A673 (cell line): ENCODE measurements at places on chromosomes 6 and 20. TPM values are rescaled to one million over a fixed set of nuclear protein-coding genes. Genes with fewer than 3 reads are reported as not detected.

Gene USP49
- total RNA-seq = 10.5 and 13.0 TPM in 2 replicates

Gene FOXQ1
- not detected in 2 replicates for total RNA-seq

Gene SPDEF
- total RNA-seq = 0.22 TPM in 1 of 2 replicates, not detected in the other

Gene C20orf204
- total RNA-seq = 2.4 and 2.5 TPM in 2 replicates

Gene HLA-DQB1
- not detected in 2 replicates for total RNA-seq

Gene CD24
- 10.2 and 12.2 TPM in 2 replicates for total RNA-seq

Gene EPHA7
- total RNA-seq = 8.4 and 10.7 TPM in 2 replicates

DNA sequence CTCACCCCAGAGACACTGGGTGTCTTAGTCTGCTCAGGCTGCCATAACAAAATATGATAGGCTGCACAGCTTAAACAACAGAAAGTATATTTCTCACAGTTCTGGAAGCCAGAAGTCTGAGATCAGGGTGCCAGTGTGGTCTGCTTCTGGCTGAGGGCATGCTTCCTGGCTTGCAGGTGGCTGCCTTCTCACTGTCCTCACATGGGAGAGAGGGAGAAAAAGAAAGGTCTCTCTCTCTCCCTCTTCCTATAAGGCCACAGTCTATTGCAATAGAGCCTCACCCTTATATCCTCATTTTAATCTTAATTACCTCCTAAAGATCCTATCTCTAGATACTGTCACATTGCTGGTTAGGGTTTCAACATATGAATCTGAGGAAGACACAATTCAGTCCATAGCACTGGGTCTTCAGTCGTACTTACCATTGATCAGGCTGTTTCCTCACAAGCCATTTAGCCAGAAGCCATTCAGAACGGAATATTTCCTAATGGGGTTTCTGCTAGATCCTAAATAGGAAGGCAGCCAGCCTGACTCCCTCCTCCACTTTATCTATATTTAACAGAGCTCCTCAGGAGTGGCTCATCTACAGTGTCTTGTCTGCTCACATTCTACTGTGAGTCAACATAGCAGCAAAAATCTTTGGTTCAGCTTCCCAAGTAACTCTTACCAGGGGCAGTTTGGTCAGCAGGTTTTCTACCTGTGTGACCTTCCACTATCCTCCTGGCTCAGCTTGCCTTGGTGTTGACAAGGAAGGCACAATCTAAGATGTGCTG lies 42.2 kb downstream of the CD164 start:
- no peak for DNase-seq

DNA sequence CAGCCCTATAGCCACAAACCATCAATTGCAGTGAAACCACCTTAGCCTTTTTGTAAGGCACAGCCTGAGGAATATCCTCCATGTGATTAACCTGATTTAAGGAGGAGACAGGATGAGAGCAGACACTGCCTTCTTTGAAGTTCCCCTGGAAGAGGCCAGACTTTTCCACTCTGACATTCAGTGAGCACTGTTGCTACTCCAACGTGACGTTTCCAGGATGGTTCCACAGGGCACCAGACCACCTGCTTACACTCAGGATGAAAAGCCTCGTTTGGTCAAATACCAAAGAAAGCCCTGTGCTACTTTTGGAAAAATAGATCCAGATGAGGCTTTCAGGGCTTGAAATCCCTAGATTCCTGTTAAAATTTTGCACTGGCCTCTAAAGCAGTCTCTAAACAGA lies 1102.1 kb upstream of the FLRT3 start:
- DNase-seq = no peak

GRCh38 chr6:166157930-166158617 lies 9.6 kb downstream of the TBXT start:
- no peak for DNase-seq

DNA sequence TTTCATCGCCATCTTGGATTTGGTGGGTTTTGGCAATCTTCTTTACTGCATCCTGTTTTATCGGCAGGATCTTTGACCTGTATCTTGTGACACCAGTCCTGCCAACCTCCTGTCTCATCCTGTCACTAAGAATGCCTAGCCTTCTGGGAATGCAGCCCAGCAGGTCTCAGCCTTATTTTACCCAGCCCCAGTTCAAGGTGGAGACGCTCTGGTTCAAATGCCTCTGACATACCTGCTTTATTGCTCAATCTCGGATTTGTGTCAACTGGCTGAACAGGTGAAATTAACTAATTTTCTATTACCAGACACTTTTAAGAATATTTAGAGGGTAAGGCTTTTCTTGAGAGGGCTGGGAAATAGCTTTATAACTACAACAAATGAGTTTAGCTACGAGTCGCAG lies 102.5 kb downstream of the SASH1 start:
- no peak for DNase-seq

DNA sequence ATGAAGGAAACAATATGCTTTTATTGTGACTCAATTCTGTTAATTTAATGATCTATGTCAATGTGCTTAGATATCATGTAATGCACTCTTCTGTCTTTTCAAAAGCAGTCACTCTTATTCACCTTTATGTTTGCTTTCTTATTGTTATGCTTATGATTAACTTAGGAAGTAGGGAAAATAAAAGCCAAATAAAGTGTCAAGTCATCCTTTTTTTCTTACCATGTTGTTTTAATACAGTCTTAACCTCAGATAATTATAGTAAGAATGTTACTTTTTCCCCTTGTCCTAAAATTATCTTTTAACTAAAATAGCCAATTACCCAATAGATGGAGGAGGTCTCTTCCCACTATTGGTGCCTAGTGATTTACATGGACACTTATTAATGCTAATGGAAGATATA lies 72.6 kb downstream of the TFAP2B start:
- no peak for DNase-seq

DNA sequence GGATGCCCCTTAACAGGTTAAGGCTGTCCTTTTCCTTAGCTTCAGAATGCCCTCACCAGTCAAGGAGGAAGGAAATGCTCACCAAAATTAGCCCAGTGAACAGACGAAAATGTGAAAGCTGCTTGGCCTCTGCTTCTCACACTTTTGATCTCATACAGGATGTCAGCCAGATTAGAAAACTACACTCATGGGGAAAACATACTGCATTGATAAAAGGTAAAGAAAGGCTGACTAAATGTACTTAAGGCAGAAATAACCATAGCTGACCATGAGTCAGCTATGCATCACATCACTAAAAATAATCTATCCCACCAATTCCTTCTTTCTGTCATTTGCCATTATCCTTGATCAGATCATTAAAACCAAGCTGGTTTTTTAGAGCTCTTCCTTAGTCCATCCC lies 198.4 kb upstream of the TENT5A start:
- no peak for DNase-seq

- DNase-seq = no peak
Observed at GRCh38 chr6:63783096-63783495, 147.5 kb downstream of the PHF3 start.

DNA sequence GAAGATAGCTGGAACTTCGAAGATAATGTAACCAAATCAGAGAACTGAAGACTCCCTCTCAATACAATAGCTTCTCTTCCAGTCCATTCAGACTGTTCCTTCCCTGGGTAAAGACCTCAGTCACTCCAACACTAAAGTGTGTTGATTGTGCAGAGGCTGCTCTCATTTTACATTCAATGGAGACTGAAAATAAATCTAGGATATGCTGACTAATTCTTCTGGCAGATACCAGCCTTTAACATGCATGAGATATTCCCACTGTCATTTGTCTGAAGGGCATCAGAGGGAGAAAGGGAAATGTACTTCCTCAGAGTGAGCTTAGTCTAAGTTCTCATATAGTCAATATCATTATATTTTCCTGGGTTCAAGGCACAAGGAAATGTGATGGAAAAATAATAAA lies 166.4 kb upstream of the IRAK1BP1 start:
- DNase-seq = no peak

DNA sequence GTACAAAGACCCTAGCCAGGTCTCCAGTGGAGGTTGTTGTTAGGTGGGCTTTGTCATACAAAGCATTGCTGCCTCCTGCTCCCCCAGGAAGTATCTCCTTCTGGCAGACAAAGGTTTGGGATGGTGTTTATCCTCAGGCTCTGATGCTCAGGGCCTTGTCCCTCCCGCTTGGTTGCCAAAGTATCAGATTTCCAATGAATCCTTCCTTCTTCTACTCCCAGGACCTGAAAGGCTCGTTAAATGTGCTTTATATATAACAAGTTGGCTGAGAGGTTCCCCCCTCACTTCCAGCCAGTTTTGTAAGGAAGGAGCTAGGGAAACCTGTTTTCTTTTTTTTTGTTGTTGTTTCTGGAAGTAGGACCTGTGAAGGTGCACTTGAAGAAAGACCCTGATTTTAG lies 14.4 kb downstream of the PTK7 start:
- peak; percentile 22 for DNase-seq

DNA sequence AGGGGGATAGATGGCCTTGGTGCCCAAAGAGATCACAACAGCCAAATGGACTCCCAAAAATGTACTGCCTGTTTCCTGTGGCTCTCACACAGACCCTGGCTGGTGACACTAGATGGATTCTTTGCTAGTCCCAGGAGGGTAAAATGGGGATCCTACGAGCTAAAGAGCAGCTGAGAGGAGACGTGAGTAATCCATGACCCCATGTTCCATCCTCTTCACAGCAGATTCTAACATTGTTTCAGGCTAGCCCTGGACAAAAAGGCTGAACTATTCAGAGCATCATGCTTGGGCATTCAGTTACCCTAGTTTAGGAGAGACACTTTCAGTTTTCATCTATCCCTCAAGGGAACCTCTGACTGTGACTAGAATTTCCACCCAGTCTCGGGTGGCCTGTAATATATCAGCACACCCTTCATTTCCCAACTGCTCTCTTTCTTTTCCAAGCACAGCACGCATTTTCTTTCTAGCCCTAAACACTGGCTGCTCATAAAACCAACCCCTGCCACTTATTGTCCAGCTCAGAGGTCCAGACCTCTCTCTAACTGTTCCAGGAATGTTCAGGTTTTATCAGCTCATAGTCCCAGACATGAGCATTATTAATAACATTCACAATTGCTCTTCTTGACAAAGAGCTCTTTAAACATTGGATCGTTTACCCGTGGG lies 48.5 kb downstream of the SLC22A1 start:
- no peak for DNase-seq

GRCh38 chr6:73695619-73696421 lies at the start of gene CD109:
Gene CD109 (plus strand): TSS chr6:73696203. CDS start chr6:73696216, 13 bp downstream.
- DNase-seq = peak; percentile 81

DNA sequence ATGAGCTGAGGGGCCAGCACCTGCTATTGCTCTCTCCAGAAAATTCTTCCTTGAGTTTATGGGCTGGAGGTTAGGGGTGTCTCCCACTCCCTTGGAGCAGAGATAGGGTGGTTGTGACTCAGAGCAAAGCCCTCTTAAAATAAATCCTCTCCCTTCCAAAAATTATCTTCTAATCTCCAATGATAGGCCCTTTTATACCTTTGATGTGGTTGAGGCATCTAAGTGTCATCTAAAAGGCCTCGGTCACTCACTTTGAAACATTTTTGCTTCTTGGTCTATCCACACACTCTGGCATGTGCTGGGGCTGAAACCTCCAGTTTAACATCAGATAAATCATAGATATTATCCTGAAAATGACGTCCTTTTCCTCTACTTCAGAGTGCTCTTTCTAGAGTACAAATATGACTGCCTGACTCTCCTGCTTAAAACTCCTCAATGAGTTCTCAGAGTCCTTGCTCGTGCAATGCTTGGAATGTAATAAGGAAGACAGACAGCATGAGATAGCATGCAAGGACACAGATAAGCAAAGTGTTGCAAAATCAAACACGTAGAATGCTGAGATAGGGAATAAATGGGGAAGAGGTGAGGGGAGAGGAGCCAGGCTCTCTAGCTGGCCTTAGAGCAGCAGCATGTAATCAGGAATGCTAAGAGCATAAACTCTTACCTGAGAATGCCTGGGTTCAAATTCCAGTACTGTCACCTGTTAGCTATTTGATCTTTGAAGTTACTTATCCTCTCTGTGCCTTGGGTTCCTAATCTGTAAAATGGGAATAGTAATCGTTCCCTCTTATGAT lies 374.1 kb upstream of the CITED2 start:
- DNase-seq = no peak

DNA sequence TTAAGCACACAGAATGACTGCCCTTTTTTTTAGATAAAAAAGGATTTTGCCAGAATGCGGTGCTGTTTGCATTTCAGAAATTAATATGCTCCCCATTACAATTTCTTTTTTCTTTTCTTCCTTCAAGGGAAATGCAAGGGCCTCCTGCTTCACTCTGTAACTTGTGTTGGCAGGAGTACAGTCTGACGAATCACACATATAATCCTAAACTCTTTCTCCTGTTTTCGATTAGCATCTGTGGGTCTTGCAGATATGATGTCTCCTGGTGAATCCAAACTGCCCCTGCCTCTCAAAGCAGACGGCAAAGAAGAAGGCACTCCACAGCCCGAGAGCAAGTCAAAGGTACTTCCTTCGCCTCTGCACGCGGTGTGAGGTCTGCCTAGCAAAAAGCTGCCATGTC lies 149.5 kb downstream of the TMEM242 start:
- DNase-seq = no peak

GRCh38 chr20:3248167-3248992 lies 9.4 kb upstream of the SLC4A11 start:
- DNase-seq = peak; percentile 32

DNA sequence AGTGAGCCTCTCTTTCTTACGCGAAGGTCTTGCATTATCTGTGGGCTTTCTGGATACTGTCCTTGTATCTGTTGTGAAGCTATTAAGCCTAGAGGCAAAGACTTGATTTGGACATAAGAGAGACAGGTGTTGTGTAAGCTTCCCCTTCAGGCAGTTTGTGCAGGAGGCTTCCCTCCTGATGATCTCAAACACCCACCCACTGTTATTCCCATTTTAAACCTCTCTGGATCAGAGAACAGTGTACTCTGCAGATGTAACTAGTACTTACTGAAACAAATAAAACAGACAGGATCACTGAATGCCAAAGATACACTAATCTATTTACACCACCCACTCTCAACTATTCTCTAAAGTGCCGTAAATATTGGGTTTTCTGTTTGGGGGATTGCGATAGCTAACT lies 113.8 kb upstream of the RAB32 start:
- DNase-seq = no peak

DNA sequence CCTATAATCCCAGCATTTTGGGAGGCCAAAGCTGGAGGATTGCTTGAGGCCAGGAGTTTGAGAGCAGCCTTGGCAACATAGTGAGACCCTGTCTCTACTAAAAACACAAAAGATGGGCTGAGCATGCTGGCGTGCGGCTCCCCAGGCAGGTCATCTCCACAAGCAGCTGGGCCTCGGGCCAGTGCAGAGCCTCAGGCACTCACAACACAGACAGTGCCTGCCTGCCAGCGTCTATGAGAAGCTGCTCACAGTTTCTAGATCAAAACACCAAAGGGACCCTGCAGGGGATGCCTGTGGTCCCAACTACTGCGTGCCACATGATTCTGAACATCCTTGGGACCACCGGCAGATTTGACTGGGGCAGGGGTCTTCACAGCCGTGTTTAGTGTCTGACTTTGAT lies 59.4 kb downstream of the GINS1 start:
- DNase-seq = no peak
